MV-4-11 (cell line): ENCODE measurements at places on chromosomes 1 and 21.

DNA sequence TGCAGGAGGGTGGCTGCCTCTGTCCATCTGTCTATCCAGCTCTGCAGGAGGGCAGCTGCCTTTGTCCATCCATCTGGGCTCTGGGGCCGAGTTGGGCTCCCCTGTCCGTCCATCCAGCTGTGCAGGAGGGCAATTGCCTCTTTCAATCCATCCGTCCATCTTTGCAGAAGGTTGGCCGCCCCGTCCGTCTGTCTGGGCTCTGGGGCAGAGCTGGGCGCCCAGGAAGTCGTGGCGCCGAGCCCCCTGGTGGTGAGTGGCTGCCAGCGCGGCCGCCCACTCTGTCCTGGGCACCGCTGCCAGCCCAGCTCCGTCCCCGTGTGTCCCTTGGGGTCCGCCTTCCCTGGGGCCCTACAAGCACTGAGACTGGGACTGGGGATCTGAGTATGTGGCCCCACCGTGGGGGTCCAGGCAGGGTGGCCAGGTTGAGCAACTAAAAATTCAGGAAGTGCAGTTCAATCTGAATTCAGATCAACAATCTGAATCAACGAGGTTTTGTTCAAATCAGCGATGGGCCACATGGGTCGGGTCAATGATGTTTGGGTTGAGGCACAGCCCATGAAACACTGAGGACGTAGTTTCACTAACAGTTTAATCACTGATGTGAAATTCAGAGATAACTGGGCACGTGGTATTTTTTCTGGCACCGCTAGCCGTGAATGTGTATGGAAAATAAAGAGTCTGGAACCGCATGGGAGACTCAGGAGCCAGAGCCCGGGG is 99.1 kb upstream of the ACTRT2 start:
- DNase-seq = no peak

DNA sequence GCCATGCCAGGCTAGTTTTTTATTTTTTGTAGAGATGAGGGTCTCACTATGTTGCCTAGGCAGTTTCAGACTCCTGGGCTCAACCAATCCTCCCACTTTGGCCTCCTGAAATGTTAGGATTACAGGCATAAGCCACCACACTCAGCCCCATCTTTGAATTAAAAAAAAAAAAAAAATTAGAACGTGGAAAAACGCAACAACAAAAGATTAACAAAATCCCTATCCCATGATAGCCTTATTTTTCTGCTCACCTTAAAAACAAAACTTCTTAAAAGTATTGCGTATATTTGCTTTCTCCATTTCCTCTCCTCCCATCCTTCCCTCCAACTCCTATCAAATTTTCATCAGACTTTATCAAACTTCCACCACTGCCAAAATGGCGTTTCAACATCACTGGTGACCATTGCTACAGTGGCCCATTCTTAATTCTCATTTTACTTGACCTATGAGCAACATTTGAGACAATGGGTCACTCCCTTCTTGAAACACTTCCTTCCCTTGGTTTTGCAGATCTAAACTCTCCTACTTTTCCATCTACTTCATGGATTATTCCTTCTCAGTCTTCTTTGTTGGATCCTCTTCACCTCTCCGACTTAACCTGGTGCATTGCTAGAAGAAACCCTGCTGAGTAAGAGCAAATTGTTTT is 579 bp upstream of the ZNF684 start:
- no peak for DNase-seq

DNA sequence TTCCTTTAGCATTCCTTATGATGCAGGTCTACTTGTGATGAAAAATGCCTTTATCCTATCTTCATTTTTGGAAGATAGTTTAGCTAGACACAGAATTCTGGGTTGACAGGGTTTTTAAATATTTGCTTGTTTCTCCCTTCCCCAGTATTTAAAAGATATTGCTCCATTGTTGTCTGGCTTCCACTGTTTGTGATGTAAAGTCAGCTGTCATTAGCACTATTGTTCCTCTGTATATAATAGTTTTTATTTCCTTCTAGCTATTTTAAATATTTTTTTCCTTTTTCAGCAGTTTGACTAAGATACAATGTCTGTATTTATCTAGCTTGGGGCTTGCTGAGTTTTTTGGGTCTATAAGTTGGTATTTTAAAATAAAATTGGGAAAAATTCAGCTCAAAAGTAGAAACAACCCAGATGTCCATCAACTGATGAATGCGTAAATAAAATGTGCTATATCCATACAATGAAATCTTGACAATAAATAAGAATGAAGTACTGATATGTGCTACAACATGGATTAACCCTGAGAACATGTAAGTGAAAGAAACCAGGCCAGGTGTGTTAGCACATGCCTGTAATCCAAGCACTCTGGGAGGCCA is 11.2 kb downstream of the IFT25 start:
- peak; percentile 18 for DNase-seq

- DNase-seq = peak; percentile 7
Observed at GRCh38 chr1:180849031-180849775, 63.5 kb upstream of the KIAA1614 start.

DNA sequence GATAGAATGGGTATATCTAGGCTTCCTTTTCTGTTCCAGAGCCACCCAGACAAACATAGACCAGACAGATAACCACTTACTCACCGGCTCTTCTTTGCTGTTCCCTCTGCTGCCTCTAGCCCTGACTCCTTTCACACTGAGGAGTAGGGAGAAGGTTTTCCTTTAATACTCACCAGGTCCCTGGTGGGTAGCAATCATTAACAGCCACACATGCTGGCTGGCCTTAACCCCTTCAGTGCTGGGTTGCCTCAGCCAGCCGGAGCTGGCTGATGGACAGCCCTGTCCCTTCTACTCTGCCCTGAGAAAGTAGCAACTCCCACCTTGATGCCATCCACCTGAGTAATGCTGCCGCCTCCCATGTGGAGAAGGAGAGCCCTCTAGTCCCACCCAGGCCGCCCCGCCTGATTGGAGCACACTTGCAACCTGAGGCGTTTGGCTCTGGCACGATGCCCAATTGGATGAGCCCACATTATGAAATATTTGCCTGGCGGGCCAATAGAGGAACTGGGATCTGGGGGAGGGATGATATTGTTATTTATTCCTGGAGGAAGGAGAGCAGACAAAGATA is 71.6 kb downstream of the PLEKHA6 start:
- peak; percentile 40 for DNase-seq

GRCh38 chr1:93992954-93993353 is 83.7 kb upstream of the GCLM start:
- DNase-seq = no peak

DNA sequence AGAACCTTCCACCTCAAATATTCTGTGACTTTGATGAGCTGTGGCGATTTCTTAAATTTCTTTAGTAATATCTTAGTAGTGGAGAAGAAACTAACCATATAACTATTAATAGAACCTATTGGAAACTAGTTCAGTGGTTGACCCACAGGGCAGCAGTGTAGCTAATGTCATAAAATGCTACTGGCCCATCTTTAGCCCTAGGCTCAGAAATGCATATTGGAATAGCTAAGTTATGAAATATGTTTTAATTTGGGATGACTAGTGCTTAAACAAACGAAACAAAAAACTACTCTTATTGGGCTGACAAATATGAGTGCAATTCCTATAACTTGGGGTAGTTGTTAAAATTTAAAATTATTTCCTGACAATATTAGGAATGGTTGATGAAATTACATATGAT is 20.2 kb downstream of the MACO1 start:
- DNase-seq = no peak

DNA sequence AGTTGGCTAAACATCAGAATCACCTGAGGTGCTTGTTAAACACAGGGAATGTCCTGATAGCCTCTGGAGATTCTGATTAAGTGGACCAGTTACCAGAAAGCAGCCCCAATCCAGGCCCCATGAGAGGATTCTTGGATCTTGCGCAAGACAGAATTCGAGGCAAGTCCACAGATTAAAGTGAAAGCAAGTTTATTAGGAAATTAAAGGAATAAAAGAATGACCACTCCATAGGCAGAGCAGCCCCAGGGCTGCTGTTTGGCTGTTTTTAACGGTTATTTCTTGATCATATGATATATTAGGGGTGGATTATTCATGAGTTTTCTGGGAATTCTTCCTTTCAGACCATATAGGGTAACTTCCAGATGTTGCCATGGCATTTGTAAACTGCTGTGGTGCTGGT is 176.2 kb downstream of the ROR1 start:
- DNase-seq = no peak

DNA sequence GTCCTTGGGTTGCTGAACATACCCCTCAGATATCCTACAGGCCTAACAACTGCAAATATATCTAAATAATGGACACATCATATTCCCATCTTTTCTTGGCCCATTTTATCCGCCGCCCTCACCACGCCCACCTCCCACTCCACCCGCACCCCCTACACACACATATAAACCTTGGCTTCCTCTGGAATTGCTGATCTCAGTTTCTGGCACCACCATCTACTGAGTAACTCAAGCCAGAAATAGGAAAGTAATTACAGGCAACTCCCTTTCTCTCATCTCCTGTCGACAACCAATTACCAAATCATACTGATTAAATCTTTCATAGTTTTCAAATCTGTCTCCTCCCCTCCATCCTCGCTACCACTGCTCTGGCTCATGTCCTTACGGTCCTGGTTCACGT is 4.7 kb downstream of the RGS8 start:
- DNase-seq = no peak

- peak; percentile 90 for DNase-seq
Observed at GRCh38 chr1:19715334-19716203, 50.9 kb downstream of the HTR6 start.

DNA sequence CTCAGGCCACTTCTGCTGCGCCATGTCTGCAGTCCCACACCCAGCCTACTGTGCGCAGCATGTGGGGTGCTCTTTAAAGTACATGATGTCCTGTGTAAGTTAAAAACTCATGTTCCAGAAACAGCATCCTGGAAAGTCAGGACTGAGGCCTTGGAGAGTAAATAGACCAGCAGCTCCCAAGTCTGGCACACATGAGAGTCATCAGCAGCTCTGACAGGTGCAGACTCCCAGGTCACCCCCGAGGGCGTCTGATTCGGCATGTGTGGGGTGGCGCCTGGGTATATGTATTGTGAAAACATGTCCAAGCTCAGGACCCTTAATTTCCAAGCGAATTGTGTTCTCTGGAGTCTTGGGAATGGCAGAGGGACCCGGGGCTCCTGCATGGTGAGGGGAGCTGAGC is 120.1 kb upstream of the RUNX3 start:
- no peak for DNase-seq

DNA sequence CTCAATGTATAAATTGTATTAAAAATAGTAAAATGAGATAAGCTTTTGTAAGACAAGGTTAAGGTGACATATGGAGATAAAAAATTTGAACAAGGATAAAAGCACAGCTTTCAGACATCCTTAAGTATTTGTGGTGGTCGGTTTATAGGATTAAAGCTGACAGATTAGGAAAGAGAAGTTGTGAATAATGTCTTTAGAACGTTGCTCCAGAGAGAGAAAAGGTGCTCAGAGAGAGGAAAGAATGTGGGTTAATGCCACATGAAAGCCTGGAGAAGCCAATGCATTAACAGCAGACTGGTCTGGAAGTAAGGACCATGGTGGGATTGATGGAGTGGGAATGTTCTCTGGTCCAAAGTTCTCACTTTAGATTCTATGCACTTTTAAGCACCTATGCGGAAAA is 44.8 kb downstream of the ATP6V1G3 start:
- DNase-seq = no peak

DNA sequence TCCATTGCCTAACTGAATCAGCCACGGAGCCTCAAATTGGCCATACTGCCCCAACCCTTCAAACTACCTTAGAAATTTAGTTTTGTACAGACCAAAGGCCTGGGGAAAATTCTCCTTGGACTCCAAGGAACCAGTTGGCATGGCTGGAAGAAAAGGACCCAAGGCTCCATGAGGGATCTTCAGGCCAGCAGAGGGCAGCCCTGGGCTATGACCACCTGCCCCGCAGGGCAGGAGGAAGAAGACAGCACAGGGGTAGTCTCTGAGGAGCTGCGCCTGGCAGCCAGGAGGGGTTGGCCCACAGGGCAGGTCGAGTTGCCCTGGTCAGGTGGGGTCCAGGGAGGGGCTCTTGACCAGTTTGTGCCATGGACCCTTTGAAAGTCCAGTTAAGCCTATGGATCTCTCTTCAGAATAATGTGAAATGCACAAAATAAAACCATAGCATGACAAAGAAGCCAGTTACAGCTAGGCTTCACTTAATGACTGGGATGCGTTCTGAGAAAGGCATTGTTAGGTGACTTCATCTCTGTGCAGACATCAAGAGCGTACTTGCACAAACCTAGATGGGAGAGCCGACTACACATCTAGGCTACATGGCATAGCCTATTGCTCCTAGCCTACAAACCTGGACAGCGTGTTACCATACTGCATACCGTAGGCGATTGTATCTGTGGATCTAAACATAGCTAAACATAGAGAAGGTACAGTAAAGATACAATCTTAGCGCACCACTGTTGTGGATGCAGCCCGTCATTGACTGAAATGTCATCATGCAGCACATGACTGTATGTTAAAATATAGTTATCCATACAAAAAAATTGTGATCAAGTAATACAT is 26.1 kb downstream of the CACNA1S start:
- DNase-seq = peak; percentile 16

GRCh38 chr1:14773396-14774025 is 175.0 kb downstream of the KAZN start:
- peak; percentile 74 for DNase-seq

DNA sequence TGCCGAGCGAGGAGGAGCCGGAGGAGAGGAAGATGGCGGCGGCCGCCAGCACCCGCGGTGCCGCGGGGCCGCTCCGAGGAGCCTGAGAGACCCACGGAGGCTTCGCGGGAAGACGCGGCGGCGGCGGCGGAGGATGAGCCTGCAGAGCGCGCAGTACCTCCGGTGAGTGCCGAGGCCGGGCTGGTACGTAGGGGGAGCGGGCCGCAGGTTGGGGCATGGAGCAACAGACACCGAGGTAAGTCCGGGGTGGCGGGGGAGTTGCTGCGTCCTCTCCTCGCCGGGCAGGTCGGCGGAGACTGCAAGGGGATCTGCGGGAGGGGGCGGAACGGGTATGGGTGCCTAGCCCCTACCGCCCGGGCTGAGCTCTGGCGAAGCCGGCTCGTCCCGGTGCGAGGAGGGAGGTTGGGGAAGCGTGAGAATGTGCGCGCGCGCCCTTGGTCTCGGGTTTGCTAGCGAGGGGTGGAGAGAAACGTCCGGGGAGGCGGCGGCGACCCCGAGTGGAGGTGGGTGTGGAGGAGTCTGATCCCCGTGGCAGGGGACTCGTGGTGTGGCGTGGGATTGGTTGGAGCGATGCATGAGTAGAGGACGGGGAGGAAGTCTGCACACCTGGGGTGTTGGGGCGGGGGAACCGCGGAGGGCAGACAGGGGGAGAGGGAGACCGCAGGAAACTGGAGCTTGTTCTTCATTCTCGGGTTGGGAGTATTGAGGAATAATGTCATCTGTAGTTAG is at the start of gene SMG7:
SMG7 (plus strand) TSS at position 12 of the 729 bp plus-strand sequence; CDS start at position 134, 122 bp downstream.
- peak; percentile 59 for DNase-seq

- peak; percentile 21 for DNase-seq
Observed at GRCh38 chr1:180937624-180938225, 25.0 kb downstream of the KIAA1614 start.

GRCh38 chr1:85447006-85447943 is 17.7 kb downstream of the DDAH1 start:
- DNase-seq = no peak

- no peak for DNase-seq
Observed at GRCh38 chr1:232443372-232443771, 186.6 kb downstream of the SIPA1L2 start.

- DNase-seq = no peak
Observed at GRCh38 chr21:32768530-32768929, 3.0 kb downstream of the PAXBP1 start.
